ENCODE measurements at places on chromosomes 7 and 10.

- no peak for DNase-seq
These were observed 22.8 kb upstream of the ANKRD2 start for GRCh38 chr10:97549587-97550322.

GRCh38 chr7:41742401-41743020 lies 39.6 kb upstream of the INHBA start:
- DNase-seq: no peak

DNA sequence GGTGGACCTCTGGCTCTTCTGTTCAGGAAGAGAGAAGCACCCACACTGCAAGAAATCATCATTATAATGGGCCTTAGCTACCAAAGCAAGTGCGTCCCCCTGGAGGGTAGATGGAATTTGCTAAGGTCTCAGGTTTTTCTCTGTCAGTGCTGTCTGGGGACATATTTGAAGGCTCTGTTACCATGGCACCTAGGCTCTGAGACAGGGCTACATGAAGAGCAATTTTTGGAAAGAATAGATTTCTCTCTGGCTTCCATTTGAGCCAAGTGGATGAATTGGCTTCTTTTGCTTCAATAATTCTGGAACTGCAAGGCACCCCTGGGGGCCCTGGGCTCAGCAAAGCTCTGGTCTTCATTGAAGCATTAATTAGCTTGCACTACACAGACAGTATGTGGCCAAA lies 349.1 kb upstream of the GALNT17 start:
- no peak for DNase-seq

DNA sequence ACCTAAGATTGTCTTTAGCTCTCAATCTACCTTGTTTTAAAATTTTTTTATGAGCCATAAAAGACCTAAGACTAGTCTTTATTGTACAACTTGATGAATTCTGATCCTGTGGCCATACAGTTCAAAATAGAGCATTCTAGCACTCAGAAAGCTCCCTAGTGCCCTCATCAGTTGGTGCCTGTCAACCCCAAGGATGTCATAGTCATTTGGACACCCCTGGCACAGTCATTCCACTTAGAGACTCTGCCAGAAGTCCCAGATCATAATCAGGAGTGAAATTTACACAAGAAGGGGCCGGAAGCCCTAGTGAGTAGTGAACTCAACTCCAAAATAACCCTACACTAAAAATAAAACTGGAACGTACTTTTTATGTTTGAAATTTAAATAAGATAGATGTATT lies 80.0 kb upstream of the INSIG1 start:
- DNase-seq: no peak

GRCh38 chr7:134992626-134993179 lies 6.4 kb downstream of the AGBL3 start:
- DNase-seq: no peak

GRCh38 chr10:35650894-35651293 lies 8.8 kb upstream of the FZD8 start:
- DNase-seq: no peak

- no peak for DNase-seq
These were observed 545.8 kb upstream of the NRP1 start for GRCh38 chr10:33880291-33880690.

GRCh38 chr10:80945264-80945880 lies 407.7 kb downstream of the SH2D4B start:
- DNase-seq: no peak

GRCh38 chr10:28664369-28664740 lies 13.0 kb upstream of the BAMBI start:
- no peak for DNase-seq

DNA sequence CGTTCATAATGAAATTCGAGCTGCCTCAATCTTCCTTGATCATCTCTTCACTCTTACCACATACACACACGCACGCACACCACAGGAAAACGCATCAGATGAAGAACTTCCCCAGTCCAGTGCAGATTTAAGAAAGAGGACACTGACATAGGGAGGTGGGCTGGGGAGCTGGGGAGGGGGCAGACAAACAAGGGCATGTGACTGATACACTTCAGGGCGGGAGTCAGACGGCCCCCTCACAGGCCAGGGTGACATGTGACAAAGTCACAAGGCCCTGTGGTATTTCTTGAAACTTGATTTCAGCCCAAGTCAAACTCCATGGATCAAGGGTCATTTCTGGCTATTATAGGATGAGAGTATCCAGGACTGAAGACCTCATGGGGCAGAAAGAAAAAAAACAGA lies 82.6 kb downstream of the KCNMA1 start:
- DNase-seq: no peak

DNA sequence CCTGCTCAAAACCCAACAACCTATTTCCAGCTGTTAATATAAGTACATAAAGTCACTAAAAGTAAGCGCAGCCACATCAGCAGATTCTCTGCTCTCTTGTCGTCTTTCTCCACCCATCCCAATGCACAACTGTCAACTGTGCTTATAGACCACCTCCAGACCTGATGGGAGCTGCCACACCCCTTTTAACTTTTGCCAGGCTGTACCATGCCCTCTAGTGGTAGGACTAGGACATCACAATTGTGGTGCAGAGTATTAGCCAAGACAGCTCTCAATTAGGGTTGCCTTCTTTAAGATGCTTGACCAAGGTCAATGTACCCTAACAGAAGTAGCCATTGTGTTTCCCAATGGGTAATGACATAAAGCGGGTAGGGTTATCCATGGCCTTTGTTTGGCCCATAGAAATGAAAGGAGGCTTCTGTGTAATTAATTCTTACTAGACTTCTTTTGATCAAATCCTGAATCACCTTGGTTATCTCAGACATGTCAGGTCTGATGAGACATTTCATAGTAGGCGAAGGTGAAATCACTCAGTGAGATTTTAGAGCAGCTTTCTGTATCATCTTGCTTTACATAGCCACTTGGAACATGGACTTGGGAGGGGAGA lies 68.1 kb downstream of the SCRN1 start:
- DNase-seq: no peak

- DNase-seq: no peak
These were observed 47.8 kb downstream of the CDHR3 start for GRCh38 chr7:106010866-106011265.

- DNase-seq: peak; percentile 62
These were observed 512 bp downstream of the OSBPL3 start for GRCh38 chr7:24979470-24979862.

DNA sequence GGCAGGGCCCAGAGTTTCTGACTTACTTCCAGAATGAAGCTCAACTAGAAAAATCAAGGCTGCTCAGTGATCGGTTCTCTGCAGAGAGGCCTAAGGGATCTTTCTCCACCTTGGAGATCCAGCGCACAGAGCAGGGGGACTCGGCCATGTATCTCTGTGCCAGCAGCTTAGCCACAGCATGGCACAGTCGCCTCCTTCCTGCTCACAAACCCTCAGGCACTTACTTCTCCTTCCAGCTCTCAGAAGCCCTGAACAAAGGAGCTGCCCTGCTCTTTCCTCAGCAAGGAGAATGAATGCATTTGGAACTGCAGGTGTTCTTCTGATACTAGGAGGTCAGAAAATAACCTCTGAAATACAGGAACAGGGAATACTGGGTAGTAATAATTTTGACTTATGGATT lies 219.7 kb upstream of the PRSS1 start:
- DNase-seq: no peak

DNA sequence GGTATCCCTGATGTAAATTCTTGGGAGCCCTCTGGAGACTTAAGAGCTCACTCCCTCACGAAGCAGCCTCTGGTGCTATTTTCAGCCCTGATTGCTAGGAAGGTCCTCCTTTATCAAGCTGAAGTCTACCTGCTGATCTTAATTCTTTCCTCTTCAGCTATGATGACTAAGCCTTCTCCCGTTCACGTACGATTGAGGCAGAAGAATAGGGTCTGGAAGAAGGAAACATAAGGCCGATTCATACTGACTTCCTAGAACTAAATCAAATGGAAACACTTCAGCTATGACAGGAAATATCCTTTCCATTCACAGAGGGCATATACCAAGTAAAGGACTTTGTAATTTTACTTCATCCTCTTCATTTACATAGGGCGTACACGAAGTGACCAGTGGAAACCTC lies 107.0 kb downstream of the CPXM2 start:
- DNase-seq: no peak

- DNase-seq: no peak
These were observed 63.8 kb downstream of the COL26A1 start for GRCh38 chr7:101426303-101427011.

DNA sequence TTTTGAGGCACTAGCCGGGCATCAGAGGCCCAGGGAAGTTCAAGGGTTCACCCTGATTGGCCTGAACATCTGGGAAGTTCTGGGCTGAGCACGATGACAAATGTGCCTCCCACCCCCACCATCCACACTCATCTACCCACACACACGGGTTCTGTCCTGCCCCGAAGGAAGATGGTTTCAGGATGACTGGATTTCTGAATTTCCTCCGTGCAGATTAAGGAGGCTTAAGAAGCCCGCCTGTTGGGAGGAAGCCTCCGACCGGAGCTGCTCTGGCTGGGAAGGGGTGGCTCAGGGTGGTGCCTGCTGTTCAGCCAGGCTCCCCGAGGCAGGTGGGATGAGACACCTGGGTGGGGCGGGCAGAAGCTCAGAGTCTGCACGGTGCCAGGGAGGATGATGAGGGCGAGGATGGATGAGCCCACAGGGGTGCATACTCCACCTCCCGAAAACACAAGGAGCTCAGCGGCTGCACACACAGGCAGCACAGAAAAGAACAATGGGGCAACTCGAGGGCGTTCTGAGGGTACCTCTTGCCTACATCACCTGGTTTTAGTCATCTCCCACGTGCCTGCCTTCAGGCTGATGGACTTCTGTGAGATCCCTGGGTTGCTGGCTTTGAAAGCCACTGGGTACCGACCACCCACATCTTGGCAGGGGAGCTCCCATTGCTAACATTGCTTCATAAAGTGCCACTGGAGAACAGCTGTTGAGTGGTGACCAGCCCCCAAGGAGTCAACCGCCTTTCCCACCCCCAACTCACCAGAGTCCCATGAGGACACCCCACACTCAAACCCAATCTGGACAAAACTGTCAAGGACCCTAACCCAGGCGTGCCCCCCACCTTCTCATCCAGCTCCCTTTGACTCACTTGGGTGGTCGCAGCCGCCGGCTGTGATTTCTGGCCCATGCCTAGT lies 41.2 kb downstream of the CALML3 start:
- no peak for DNase-seq

DNA sequence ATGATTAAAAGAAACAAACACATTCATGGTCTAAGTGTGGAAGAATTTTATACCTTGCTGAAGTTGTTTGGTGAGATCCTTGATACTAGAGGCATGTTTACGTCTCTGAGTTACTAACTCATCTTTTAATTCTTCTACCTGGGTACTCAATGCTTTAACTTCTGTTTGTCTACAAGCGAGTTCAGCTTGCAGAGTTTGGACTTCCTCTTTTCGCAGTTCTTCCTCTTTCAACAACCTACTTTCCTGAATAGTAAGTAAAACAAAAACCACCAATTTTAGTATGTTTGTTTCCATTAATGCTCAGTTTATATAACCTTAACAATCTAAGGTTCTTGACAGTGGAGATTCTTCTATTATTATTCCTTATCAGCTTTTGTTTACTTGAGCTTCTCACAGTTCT lies 42.9 kb downstream of the CCDC186 start:
- no peak for DNase-seq

- DNase-seq: no peak
These were observed 69.0 kb downstream of the HACD1 start for GRCh38 chr10:17548162-17548561.

DNA sequence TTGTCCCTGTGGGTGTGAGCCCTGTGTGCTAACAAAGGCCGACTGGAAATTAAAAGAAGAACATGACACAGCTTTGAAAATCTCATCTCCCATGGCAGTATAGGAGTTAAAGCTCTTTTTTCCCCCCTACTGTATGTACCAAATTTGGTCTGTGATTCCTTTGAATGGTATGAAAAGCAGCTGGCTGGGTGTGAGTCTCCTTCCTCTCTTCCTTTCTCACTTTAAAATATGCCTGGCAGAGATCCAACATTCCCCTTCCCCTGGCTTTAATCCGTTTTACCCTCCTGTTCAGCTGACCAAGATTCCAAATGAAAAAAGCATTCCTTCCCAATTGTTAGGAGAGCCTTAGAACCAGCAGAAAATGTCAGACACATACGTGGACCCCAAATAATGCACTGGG lies 225.0 kb upstream of the CELF2 start:
- DNase-seq: no peak

- DNase-seq: no peak
These were observed 213.4 kb downstream of the PPP1R3A start for GRCh38 chr7:113705439-113705838.

GRCh38 chr7:27175626-27176523 lies 1.8 kb upstream of the HOXA10 start:
- no peak for DNase-seq

DNA sequence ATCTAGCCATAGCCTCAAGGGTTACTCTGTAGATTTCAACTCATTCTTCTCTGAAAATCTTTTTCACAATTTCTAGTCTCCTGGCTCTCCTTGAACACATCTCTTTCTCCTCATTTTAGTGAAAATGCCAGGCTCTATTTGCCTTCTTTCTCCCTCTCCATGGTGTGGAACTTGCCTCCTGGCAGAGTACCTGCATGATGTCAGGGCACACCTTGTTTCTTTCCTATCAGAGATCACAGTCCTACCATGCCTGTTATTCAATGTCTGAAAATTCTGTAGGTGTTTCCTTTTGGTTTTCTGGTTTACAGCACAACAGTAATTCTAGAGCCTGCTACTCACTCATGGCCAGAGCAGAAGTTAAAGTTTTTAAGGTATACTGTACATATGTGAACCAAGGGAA lies 237.8 kb downstream of the ADK start:
- no peak for DNase-seq

GRCh38 chr7:80968606-80969005 lies 49.8 kb upstream of the SEMA3C start:
- no peak for DNase-seq

GRCh38 chr10:85458324-85458723 lies 908.3 kb downstream of the GRID1 start:
- no peak for DNase-seq

DNA sequence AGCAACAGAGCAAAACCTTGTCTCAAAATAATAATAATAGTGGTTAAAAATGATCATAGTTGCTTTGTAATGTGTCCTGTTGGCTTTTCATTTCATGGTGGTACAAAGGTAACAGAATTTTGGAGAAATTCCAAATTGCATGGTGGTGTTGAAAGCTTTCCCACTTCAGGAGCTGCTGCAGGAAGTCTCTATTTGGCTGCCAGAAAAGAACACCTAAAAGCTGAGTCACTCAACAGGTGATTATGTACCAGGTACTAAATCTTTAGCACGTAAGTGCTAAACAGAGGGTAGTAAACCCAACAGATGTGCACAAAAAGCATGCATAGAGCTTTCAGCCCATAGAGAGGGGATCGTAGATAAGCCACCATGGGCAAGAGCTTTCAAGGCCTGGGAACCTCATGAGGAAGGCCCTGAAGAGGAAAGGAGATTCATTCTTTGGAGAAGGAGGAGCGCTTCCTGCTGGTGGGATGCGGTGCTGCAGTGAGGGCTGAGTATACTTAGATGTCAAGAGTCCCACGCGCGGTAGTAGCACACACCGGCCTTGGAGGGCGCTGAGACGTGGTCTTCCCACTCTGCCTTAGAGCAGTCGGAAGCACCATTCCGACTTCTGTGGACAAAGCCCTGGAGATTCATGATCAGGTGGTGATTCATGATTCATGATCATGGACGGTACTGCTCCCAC lies 118.7 kb downstream of the RALA start:
- no peak for DNase-seq
